ENCODE measurements at places on chromosomes 7 and 10. TPM values are rescaled to one million over a fixed set of nuclear protein-coding genes. Genes with fewer than 3 reads are reported as not detected.

The ZNF138 gene
- 8.6 TPM for total RNA-seq

The TRIM8 gene
- 85.7 TPM for total RNA-seq

The SSC4D gene
- total RNA-seq, result 0.77 TPM

The ABCB1 gene
- total RNA-seq, result 1.4 TPM

The MSMB gene
- not detected for total RNA-seq

The PCLO gene
- not detected for total RNA-seq

The CHST15 gene
- 0.16 TPM for total RNA-seq

GRCh38 chr7:80676404-80676803 is 38.0 kb downstream of the CD36 start:
- H3K27me3 ChIP-seq, result no peaks in the 10 kb centered on the region
- no peaks in the 10 kb centered on the region for H3K36me3 ChIP-seq
- DNase-seq, result no peak
- H3K4me3 ChIP-seq, result no peak overlapping the region
- H3K27ac ChIP-seq, result no peak overlapping the region

DNA sequence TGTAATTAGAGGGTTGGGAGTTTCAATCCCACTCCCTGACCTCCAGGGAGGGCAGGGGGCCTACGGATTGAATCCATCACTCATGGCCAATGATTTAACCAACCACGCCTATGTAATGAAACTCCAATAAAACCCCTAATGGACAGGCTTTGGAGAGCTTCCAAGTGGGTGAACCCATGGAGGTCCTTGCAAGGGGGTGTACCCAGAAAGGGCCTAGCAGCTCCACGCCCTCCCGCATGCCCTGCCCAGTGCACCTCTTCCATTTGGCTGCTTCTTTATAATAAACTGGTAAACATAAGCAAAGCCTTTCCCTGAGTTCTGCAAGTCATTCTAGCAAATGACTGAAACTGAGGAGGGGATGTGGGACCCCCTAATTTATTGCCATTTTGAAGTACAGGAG is 280.1 kb downstream of the FRMD4A start:
- no peak overlapping the region for H3K4me3 ChIP-seq
- H3K36me3 ChIP-seq, result no peaks in the 10 kb centered on the region
- DNase-seq, result no peak
- no peak overlapping the region for H3K27ac ChIP-seq
- no peaks in the 10 kb centered on the region for H3K4me1 ChIP-seq
- no peaks in the 10 kb centered on the region for H3K27me3 ChIP-seq

GRCh38 chr7:100726996-100727761 is 6.2 kb upstream of the ZAN start:
- DNase-seq, result no peak
- H3K27me3 ChIP-seq, result peaks cover 15% of the 10 kb centered on the region
- no peak overlapping the region for H3K4me3 ChIP-seq
- H3K27ac ChIP-seq, result no peak overlapping the region
- H3K36me3 ChIP-seq, result no peaks in the 10 kb centered on the region

DNA sequence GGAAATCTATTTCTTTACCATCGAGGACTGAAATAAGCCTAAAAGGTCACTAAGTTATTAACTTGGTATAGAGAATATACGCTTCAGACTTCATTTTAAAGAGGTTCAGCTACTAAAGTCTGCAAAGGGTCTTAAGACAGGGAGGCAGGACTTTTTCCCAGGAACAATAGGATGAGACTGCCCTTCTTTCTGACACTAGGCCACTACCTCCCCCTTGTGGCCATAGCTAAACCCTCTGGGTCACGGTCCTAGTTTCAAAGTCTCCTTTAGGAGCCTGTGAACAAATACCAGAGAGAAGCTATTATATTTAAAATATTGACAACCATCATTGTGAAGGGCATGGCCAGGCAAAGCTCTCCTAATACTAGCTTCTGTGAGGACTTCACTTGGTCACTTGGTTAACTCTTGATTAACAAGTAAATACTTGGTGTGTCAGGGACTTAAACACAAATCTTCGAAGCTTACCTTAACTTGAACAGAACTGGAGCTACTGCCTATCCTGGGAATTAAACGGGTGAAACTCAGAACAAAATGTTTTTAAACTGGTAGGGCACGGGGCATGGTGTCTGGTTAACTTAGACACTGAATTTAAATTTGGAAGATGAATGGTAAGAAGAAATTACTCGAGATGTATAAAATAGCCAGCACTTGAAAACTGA is 75.6 kb downstream of the CCDC6 start:
- DNase-seq, result peak; percentile 75
- H3K27me3 ChIP-seq, result no peaks in the 10 kb centered on the region
- no peak overlapping the region for H3K27ac ChIP-seq
- H3K4me3 ChIP-seq, result no peak overlapping the region

- no peaks in the 10 kb centered on the region for H3K36me3 ChIP-seq
- no peak overlapping the region for H3K4me3 ChIP-seq
- H3K27ac ChIP-seq, result no peak overlapping the region
- no peak for DNase-seq
- no peaks in the 10 kb centered on the region for H3K27me3 ChIP-seq
- H3K4me1 ChIP-seq, result peaks cover 20% of the 10 kb centered on the region
Measured at GRCh38 chr7:8146106-8146787, 115.7 kb downstream of the ICA1 start.

All from activated CD4-positive, alpha-beta T cell treated with anti-CD3 and anti-CD28 coated beads, Interleukin-2, amount 10 ng/mL, durations not matched to agents 24 days and 14 days (primary cell).